SIG-M5 (cell line): ENCODE measurements at places on chromosomes 2 and 18.

DNA sequence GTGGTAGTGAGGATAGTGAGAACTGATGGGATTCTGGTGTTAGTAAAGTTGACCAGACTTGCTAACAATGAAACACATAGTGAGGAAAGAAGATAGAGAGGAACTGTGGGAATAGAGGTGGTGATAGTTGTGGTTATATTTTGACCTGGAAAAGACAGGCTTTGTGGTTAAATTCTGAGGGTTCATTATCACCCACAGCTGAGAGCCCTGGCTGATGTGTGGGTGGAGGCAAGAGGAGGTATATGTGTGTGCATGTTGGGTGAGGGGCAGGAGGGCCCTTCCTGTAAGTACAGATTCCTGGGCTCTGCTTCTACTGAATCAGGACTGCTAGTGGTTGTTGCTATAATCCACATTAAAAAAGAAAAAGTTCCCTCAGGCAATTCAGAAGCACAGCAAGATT, 26.2 kb upstream of the TMEM163 start:
- no peak for DNase-seq

- no peak for DNase-seq
Observed at GRCh38 chr18:55504808-55505207, 83.2 kb downstream of the TCF4 start.

DNA sequence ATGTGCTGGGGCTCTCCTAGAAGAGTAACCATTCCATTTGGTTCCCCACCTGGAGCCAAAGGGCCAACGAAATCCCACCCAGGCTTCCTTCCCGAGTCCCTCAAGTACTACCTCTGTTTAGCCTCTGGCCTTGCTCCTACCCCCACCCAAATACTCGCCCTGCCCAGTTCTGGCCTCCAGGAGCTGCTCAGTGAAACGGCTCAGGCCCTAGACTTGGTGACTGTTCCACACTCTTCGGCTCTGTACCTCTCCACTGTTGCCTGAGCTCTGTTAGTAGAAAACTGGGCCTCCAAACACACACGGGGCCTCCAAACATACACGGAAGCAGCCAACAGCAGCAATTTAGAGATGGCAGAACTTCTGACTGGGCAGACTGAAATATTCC, 4.2 kb downstream of the OTX1 start:
- DNase-seq: no peak

- no peak for DNase-seq
Observed at GRCh38 chr2:609881-610280, 67.3 kb downstream of the TMEM18 start.

GRCh38 chr2:16123856-16124780, 183.8 kb downstream of the MYCN start:
- DNase-seq: no peak

DNA sequence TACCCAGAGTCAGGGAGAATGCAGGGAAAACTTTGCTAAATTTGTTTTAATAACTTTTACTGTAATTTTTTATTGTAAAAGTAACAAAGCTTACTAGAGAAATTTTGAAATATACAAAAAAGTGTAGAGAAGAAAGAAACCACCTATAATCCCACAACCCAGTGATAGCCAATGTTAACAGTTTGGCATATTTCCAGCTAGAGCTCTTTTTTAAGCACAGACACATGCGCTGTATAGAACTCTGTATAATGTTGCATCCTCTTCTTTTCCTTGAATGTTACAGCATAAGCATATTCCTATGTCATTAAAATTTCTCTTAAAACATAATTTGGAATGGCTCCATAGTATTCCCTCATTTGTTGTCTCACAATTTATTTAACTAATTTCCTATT, 37.4 kb upstream of the EPAS1 start:
- no peak for DNase-seq

DNA sequence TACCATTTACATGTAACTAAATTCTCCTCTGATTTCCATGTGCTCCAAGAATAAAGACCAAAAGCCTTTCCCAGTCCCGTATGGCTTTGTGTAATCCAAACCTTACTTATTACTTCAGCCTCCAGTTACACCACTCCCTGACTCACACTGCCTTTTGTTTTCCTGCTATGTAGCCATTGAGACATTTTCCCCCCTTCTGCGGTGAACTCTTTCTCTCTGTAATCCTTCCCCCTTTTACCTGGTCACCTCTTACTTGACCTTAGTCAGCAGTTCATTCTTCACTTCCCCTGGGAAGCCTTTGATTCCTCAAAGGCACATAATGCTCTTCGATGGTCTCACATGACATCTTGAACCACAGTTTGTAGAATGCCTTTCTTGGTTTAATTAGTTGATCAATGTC, 256.0 kb upstream of the FANCL start:
- no peak for DNase-seq

- DNase-seq: no peak
Observed at GRCh38 chr2:160238392-160238791, 38.3 kb upstream of the ITGB6 start.

DNA sequence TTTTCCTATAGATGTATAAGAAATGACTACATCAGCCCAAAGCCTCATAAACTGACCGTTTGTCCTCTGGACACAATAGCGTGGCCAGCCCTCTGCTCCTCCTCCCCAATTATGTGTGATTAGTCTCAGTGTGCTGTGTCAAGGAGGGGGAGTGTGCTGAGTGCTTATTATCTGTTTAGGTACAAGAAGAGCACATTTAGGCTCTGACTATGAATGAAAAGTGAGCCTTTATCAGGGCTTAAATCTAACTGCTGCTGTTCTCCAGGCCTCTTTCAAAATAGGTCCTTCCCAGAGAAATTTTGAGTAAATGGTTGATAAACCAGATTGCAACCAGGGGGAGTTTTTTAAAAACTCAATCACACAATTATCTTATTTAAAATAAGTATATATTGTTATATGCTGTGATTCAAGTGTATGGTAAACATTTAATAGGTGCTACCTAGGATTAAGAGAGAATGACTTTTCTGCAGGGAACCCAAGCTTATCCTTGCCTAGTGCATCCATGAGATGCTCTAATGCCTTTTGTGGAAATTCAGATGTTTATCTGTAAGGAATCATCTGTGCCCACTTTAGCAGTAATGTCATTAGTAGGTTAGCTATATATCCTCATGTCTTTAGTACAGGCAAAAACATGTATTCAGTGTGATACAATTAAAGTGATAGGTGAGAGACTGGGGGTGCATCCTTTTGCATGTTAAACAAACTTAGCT, 168.7 kb upstream of the SIX3 start:
- DNase-seq: no peak

DNA sequence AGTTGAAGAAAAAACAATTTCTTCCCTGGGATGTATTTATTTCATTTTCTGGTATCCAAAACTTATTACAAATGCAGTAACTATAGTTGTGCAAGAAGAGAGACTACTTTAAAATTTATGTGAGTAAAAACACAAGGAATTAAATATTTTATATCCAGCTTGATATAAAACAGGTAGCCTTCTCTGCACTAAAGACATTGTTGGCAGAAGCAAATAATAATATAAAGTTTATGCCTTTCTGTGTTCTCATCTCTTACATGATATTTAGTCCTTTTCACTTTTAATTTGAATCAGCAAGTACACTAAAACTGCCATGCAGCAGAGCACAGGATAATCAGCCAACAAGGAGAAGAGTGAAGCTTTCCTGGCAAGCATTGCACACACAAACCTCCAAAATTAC, 352.7 kb downstream of the ARL6IP6 start:
- no peak for DNase-seq

GRCh38 chr2:240947607-240948006, 41.5 kb downstream of the CROCC2 start:
- DNase-seq: no peak

GRCh38 chr2:11234309-11234708, 79.0 kb downstream of the SLC66A3 start:
- no peak for DNase-seq

- no peak for DNase-seq
Observed at GRCh38 chr2:213246497-213247281, 37.6 kb upstream of the SPAG16 start.

DNA sequence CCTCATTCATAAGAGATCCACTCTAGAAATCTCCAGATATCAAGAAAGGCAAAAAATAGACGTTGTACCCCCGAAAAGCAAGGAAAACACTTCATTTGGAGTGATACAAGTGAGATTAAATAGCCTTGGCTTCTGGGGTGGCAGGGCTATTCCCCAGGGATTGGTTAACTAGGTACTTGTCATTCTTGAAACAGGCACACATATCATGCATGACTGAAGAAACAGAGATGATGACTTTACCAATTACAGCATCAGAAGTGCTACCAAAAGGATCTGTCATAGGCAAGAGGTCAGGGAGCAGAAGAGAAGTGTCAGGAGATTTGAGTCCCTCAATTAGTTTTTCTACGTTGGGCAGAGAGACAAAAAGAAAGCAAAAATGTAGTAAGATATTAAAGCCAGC, 45.2 kb upstream of the NFU1 start:
- no peak for DNase-seq

- no peak for DNase-seq
Observed at GRCh38 chr2:31402388-31402787, 12.2 kb downstream of the XDH start.

DNA sequence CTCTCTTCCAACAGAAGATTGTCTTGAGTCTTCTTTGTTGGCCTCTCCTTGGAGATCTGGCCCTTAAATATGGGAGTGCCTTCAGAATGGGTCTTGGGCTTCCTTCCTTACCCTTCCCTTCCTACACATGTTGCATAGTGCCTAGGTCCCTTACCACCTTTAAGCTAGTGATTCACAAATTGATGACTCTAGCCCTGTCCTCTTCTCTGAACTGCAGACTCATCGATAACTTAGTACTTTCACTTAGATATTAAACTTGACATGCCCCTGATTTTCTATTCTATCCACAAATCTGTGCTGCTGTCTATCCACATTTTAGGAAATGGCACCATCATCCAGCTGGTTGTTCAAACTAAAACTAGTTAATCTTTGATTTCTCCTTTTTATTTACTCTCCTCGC, 9.1 kb upstream of the DYTN start:
- no peak for DNase-seq

- DNase-seq: no peak
Observed at GRCh38 chr18:79528846-79529245, 133.1 kb downstream of the NFATC1 start.

GRCh38 chr18:24041691-24042090, 27.1 kb downstream of the TTC39C start:
- no peak for DNase-seq

- no peak for DNase-seq
Observed at GRCh38 chr2:79670198-79670597, 157.3 kb downstream of the CTNNA2 start.

GRCh38 chr2:239251971-239252370, 148.8 kb downstream of the HDAC4 start:
- no peak for DNase-seq

GRCh38 chr18:51070545-51070944, 40.5 kb downstream of the SMAD4 start:
- DNase-seq: no peak

GRCh38 chr18:78720456-78721237, 259.0 kb upstream of the SALL3 start:
- DNase-seq: no peak

DNA sequence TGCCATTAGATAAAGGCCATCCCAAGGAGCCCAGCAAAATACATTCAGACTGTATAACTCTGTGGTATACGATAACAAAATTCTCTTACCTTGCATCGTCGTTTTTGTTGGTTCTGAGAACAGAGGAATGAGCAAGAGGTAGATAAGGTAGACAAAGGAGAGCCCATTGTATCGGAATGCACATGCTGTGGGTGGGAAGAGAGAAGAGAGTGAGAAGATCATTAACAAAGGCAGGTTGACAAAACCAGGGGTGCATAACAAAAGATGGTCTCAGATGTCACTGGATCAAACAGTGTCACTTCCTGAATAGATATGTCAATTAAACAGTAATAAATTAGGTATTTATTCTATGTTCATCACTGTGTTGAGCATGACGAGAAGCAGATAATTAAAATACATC, 83.3 kb downstream of the PIEZO2 start:
- DNase-seq: no peak

DNA sequence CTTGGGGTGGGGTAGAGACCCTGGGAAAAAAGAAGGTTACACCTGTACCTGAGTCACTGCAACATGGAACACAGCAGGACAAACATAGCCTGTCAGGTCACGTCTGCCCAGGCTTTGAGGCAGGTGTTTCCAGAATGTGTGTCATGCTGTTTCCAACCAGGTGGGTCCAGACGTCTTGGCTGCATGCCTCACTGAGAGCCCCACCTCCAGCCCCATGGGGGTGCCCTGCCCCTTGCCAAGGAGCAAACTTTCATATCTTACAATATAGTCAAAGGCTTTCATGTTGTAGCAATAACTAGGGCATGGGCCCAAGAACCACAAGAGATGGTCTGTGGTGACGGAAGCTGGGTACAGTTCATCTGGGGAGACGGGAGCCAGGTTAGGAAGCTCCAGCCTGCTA, 499.7 kb downstream of the BCL11A start:
- no peak for DNase-seq

DNA sequence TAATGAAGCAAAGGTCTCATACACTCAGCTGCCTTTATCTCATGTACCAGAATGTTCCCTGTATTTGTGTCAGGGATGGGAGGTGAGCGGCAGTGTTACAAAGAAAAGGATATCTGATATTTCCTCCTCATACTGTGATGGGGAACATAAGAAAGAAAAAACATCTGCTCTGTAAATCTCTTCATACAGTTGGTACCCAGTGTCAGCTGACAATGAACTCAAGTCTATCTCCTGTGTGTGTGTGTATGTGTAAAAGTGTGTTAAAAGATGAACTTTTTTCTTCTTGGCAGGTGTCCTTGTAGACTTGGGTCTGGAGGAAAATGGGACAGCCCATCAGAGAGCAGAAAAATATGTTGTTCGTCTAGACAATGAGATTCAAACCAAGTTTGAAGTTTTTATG, 127.8 kb downstream of the ESCO1 start:
- DNase-seq: no peak

DNA sequence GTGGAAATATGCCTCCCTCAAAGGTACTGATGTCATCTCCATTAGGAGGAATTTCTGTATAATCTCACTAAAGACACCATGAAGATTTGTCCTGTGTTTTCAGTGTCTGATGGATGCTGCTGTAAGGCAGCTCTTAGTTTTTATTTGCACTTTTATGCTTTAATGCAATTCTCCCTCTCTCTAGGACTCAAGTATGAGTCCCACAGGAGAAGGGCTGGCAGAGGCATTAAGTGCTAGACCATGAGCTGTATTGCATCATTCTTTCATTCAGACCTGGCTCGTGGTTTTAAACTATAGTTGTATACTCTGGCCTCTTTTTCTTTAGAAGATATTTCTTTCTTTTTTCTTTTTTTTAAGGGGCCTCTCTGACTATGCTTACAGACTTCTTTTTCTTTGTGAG, 805.6 kb downstream of the DPP10 start:
- DNase-seq: no peak
